Fibroblast of mammary gland (primary cell): ENCODE measurements at places on chromosomes 4 and X.
A peak's percentile ranks its signal among the peaks of the same experiment; 100 is the strongest.

- DNase-seq = no peak
Observed at GRCh38 chrX:129983575-129984110, 1.2 kb downstream of the BCORL1 start.

DNA sequence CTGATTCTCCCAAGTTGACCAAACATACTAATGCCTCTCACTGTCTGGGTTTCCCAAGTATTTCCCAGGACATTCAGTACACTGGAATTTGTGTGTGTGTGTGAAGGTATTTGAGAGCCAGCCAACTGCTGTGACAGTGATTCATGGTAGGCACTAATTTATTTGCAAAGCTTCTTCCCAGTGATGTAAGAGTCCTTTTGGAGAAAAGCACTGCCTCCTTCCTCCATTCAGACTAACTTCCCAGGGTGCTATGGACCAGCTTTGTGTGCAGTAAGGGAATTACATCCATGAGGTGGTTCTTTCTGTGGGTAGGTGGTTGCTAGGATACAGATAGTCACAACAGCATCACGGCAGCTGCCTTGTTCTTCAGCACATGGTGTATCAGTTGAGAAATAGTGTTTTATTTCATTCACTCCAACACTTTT is 8.7 kb downstream of the EGF start:
- peak; percentile 74 for DNase-seq

GRCh38 chr4:106602711-106603110 is 234.1 kb upstream of the GIMD1 start:
- DNase-seq = no peak

- DNase-seq = peak; percentile 76
Observed at GRCh38 chrX:22090181-22090580, 58.1 kb downstream of the PHEX start.

DNA sequence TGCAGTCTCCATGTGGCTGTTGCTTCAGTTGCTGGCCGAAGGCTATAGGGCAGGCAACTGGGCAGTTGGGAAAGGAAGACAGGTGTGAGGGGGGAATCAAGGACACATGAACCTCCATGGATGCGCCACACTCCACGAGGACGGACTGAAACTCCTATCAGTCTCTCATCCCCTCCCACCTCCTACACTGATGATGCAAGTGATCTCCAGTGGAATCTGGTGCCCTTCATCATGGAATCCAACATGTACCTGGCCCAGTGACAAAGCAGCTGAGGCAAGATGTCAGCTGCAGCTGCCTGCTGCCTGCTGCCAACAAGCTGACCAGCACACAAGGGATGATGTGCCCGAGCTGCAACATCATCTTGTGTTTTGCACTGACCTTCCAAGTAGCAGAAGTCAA is 26.0 kb upstream of the MGST2 start:
- DNase-seq = no peak

GRCh38 chr4:88799900-88800299 is 102.3 kb upstream of the NAP1L5 start:
- no peak for DNase-seq

- no peak for DNase-seq
Observed at GRCh38 chr4:134911941-134912340, 710.4 kb upstream of the PABPC4L start.

GRCh38 chr4:84944947-84945346 is 21.5 kb downstream of the WDFY3 start:
- peak; percentile 36 for DNase-seq

DNA sequence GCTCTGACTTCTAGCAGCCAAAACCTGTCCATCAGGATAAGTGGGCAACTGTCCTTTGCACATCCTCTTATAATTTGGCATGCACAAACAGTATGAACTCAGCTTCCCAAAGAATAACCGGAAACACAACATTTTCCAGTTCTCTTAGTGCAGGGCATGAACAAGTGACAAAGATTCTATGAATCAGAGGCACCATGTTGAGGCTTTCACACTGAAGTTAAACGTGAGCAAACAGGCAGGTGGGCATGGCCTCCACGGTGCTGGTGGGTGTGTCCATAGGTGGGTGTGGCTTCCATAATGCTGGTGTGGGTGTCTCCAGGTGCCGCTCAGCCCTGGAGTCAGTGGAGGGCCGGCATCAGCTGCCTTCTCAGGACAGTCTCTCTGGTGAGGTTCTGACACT is 196.5 kb downstream of the SMIM20 start:
- no peak for DNase-seq

- no peak for DNase-seq
Observed at GRCh38 chr4:139509727-139510410, 46.1 kb downstream of the SETD7 start.

- peak; percentile 91 for DNase-seq
Observed at GRCh38 chr4:145180298-145181090, at the start of gene OTUD4. OTUD4 (minus strand) TSS chr4:145180589; CDS start chr4:145179973, 616 bp downstream.

- DNase-seq = peak; percentile 34
Observed at GRCh38 chr4:169741569-169741968, 16.2 kb downstream of the HPF1 start.

- DNase-seq = no peak
Observed at GRCh38 chr4:87005690-87006425, 71.0 kb downstream of the AFF1 start.

GRCh38 chrX:47199286-47199685 is 5.7 kb downstream of the UBA1 start:
- DNase-seq = no peak

GRCh38 chrX:130224810-130225209 is 43.9 kb downstream of the ZNF280C start:
- DNase-seq = peak; percentile 15

GRCh38 chr4:128916832-128917231 is 107.3 kb downstream of the JADE1 start:
- DNase-seq = no peak

DNA sequence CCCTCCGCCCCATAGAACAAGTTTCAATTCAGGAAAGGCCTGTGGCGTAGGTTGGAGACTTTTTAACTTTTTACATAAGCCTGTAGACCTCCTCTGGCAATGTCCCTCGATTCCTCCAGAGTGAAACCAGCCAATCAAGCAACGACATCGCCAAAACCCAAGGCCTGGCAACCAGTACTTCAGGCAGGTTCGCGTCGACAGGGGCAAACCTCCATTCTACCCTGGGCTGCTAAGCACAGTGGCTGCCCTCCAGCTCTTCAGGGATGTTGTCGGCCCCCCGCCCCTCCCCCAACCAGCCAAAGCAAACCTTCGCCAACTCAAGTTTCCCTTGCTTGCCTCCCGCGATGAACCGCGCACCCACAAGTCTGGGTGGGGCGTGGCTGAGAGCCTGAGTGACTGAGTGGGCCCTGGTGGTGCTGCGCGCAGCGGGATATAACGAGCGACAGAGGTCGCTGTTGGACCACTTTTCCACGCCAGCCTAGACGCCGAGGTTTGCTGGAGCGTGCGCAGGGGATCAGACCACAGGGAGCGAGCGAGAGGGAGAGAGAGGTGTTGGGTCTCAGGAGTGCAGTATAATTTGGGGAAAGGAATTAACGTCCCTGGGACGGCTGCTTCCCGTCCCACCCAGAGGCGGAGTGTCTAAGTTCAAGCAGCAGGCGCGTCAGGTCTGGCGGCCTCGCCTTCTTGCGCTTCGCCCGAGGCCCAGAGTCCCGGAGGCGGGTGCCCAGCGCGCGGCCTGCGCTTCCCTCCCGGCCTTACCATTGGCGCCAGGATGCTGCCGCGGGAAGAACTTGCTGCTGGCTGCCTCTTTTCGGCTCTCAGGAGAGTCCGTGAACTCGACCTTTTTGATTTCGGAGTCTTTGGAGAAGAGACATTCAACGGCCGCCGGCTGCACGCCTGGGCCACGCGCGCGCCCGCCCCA is 9.0 kb upstream of the PITX2 start:
- DNase-seq = peak; percentile 90

GRCh38 chrX:123779908-123780396 is 47.1 kb upstream of the THOC2 start:
- DNase-seq = no peak

DNA sequence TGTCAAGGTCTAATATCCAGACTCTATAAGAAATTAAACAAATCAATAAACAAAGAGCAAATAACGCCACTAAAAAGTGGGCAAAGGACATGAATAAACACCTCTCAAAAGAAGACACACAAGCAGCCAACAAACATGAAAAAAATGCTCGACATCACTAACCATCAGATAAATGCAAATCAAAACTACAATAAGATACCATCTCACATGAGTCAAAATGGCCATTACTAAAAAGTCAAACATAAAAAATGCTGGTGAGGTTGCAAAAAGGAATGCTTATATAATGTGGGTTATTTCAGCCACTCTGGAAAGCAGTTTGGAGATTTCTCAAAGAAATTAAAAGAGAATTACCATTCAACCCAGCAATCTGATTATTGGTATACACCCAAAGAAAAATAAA is 481.1 kb downstream of the STPG2 start:
- no peak for DNase-seq

- no peak for DNase-seq
Observed at GRCh38 chr4:97819294-97819693, 324.0 kb downstream of the STPG2 start.

GRCh38 chrX:16240231-16240905 is 73.1 kb downstream of the MAGEB17 start:
- DNase-seq = no peak

GRCh38 chrX:55033429-55033828 is 2.7 kb upstream of the ALAS2 start:
- no peak for DNase-seq

- DNase-seq = peak; percentile 86
Observed at GRCh38 chrX:134622056-134622812, 36.0 kb downstream of the PLAC1 start.

- DNase-seq = no peak
Observed at GRCh38 chr4:152571770-152572169, 35.9 kb upstream of the FBXW7 start.

- DNase-seq = peak; percentile 27
Observed at GRCh38 chrX:141642979-141643378, 53.5 kb downstream of the SPANXA2 start.
